ENCODE measurements at places on chromosomes 1 and 21. TPM values are rescaled to one million over a fixed set of nuclear protein-coding genes. Genes with fewer than 3 reads are reported as not detected.

PCBP3 gene
- total RNA-seq, result 0.72 TPM

ADORA1 gene
- total RNA-seq, result 0.28 TPM

E2F2 gene
- 13.9 TPM for total RNA-seq

GUCA2B gene
- total RNA-seq, result not detected

ESRRG gene
- total RNA-seq, result 0.40 TPM

Measured in esophagus mucosa (tissue), 1 donor.